Omental fat pad (tissue), 4 donors: ENCODE measurements at places on chromosomes 2 and 18.

GRCh38 chr2:97658691-97659157, 5.1 kb downstream of the ACTR1B start:
- DNase-seq: no peak

GRCh38 chr2:187495324-187495723, 47.3 kb upstream of the CALCRL start:
- DNase-seq: no peak

- no peak for DNase-seq
These were observed 87.2 kb downstream of the LONRF2 start for GRCh38 chr2:100235098-100235497.

GRCh38 chr2:68039317-68039716, 23.5 kb downstream of the C1D start:
- DNase-seq: no peak

- no peak for DNase-seq
These were observed 37.6 kb upstream of the B3GNT7 start for GRCh38 chr2:231357931-231358330.

DNA sequence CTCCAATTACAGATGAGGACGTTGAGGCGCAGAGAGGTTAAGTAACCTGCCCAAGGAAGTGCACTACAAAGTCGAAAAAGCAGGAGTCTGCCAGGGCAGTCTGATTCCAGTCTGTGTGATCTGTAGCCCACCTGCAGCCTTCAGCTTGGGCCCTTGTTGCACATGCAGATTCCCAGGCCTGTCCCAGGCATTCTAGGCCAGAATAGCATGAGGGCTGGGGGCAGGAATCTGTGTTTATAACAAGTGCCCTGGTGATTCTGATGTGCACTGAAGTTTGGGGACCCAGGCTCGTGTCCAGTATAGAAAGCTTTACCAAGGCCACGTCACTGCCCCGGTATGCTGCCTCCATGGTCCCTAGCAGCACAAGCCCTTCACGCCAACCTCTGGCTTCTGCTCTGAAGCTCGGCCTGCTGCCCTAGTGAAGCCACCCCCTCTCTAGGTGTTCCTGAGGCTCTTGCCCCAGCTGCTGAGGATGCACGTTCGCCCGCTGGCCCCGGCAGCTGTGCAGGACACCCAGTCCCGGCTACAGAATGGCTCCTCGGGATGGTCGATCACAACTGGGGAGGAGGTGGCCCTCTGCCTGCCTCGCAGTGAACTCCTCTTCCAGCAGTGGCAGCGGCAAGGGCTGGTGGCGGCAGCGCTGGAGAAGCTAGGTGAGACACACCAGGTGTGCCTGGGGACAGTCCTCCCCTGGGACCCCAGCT, 4.6 kb downstream of the CHRNG start:
- DNase-seq: no peak

GRCh38 chr2:51990684-51991083, 958.8 kb upstream of the NRXN1 start:
- DNase-seq: no peak

- DNase-seq: no peak
These were observed 99.5 kb upstream of the AGAP1 start for GRCh38 chr2:235394278-235394828.

DNA sequence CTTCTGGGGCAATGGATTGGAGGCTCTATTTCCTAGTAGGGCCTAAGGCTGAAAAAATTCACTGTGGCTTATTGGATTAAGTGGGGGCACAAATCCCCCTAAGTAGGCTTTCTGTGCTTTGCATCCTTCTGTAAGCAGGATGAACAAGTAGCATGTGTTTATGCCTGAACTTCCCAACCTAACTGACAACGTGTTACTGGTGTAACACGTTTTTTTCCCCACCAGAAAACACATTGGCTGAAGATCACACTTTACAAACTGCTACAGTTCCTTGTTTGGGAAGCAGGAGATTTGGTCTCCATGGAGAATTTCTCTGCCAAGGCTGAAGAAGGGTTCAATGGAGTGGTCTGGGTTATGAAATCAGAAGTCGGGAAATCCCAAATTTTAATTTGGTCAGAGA, 7.2 kb upstream of the ITGA6 start:
- DNase-seq: no peak

DNA sequence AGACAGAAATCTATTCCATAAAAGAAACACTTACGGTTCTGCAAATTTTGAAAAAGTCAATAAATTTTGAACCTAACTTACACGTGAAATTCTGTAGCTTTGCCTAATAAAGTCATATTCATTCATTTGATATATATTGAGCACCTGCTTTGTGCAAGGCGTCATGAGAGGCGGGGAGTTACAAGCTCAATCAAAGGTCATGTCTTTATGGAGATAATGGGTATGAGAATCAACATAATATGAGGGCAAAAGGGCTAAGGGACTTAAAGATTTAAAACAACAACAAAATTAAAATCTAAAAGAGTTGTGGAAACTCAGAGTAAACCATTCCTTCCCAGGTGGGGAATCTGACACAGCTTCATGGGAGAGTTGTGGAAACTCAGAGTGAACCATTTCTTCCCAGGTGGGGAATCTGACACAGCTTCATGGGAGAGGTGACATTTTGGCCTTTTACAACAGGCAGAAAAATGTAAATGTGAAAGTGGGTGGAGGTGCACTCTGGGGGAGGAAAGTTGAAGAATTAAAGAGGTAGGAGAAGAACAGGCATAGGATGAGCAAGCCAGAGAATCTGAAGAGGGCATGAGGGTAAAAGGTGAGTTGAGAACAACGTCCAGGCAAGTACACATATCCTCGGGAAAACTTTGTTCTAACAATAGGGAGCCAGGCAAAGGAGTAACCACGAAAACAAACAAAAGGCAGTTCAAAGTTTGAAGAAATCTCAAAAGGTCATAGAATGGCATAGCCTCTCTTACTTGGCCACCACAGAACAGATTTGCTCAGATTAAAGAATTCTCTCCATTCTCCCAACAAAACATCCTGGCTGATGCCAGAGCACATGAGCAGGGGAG, 49.5 kb upstream of the CD226 start:
- no peak for DNase-seq

GRCh38 chr2:46981662-46982350, 66.2 kb upstream of the MCFD2 start:
- no peak for DNase-seq

DNA sequence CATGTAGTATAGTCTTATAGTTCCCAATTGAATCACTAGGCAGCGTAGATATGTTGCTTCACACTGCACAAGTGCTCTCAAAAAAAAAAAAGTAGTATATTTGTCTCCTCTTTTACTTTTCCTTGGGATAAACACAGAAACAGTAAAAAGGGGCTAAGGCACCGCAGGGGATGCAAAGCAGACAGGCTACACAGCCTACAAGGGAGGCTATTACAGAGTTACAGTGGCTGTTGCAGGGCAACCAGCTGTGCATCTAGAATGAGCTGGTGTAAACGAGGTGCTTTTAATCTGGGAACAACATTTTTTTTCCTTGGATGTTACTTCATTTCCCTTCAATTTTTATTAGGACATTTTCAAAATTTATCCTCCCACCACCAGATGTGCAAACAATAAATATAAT, 1934.7 kb upstream of the CELF4 start:
- DNase-seq: no peak

- DNase-seq: no peak
These were observed 227.3 kb downstream of the XIRP2 start for GRCh38 chr2:167115541-167115940.

- no peak for DNase-seq
These were observed 3.4 kb downstream of the COLEC11 start for GRCh38 chr2:3598197-3598910.

GRCh38 chr2:176200971-176201370, 12.5 kb downstream of the HOXD1 start:
- no peak for DNase-seq

GRCh38 chr2:29954316-29954715, 32.9 kb upstream of the ALK start:
- DNase-seq: no peak

GRCh38 chr2:218369330-218369729, 12.7 kb downstream of the CATIP start:
- no peak for DNase-seq

GRCh38 chr2:78351208-78351607, 674.3 kb upstream of the REG3G start:
- DNase-seq: no peak

- DNase-seq: no peak
These were observed 983.2 kb upstream of the CDH2 start for GRCh38 chr18:29160170-29160569.

- DNase-seq: no peak
These were observed 15.4 kb downstream of the HS6ST1 start for GRCh38 chr2:128303095-128303791.

- DNase-seq: no peak
These were observed 38.0 kb downstream of the RPL31 start for GRCh38 chr2:101040072-101040471.

DNA sequence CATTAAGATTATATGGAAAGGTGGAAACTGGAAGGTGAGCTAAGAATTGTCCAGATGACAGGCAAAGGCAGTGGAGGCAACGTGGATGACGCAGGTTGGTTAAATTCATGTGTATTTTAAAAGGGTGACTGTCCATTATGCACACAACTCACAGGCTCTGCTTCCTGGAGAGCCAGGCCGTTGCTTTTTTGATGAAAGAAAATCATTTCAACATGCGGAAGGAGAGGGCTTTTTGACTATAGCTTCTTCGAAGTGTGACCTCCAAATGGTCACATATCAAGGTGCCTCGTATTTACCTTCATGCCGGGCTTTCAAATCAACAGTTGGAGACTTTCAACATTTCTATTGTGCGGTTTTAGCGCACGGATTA, 126.7 kb downstream of the MYCN start:
- DNase-seq: no peak

DNA sequence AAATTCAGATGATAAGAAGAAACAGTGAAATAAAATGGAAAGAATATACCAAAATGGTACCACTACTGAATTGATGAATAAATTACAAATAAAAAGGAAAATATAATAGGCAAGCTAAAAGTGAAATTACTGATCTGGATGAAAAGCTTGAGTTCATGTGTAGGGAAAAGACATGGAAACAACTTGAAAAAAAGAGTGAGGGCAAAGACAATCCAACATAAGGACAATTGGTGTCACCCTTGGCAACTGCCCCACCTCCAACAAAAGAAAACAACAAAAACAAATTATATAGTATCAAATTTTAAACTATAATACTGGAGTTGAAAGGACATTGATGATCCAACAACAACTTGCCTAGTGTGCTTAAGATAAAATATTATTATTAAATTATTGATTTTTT, 37.6 kb downstream of the PPP1R1C start:
- DNase-seq: no peak

- no peak for DNase-seq
These were observed 1921.9 kb upstream of the LRRTM1 start for GRCh38 chr2:82226441-82226840.

DNA sequence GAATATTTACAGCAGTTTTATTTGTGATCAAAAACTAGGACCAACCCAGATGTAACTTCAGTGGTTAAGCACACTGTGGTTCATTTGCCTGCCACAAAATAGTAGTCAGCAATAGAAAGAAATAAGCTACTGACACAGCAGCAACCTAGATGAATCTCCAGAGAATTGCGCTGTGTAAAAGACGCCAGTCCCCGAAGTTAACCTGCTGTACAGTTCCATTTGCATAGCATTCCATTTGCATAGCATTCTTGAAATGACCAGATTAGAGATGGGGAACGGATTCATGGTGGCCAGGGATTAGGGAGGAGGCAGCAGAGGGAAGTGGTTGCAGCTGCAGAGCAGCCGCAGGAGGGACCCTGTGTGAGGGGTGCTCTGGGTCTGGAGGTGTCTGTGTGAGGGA, 39.3 kb upstream of the NFATC1 start:
- no peak for DNase-seq

- no peak for DNase-seq
These were observed 112.1 kb upstream of the SIX2 start for GRCh38 chr2:45121236-45121927.

- DNase-seq: no peak
These were observed 397.2 kb upstream of the CDH19 start for GRCh38 chr18:67001052-67001451.

GRCh38 chr2:8378016-8378810, 303.6 kb upstream of the ID2 start:
- DNase-seq: no peak

DNA sequence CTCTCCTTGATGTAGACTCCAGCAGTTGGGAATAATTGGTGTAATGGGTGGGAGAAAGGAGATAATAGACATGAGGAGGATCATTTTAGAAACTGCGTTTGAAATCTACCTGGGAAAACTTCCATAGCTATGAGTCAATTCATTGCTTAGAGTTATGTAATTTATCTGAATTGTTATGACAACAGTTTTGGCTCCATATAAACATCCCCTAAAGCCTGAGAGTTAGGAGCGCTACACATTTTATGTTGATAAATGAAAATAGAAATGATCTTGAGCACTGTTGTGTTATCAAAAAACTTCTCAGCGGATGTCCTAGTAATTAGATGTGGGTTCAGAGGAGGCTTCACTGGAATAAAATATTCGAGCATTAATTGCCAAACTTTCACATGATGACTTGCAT, 573.4 kb downstream of the TSN start:
- DNase-seq: no peak

GRCh38 chr2:64987956-64988419, 1.2 kb upstream of the SLC1A4 start:
- DNase-seq: no peak

- no peak for DNase-seq
These were observed 36.8 kb downstream of the PDIA6 start for GRCh38 chr2:10775831-10776230.

- no peak for DNase-seq
These were observed 59.5 kb downstream of the PUM2 start for GRCh38 chr2:20291106-20291564.

GRCh38 chr18:11387880-11388279, 221.5 kb upstream of the SLC35G4 start:
- DNase-seq: peak; percentile 32

DNA sequence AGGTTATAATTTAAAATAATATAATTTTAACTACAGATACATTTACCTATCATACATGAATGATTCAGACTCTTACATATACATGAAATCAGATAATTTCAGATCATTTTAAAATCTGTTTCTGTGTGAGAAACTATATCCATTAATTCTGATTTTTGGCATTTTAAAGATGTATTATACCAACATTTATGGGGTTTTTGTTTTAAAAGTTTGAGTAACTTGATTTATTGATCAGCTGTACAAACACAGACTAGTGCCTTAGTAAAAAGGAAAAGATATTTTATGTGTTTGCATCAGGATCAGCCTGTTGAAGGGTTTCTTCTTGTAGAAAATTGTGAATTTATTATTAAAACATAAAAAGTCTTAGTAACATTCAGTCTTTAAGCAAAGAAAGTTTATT, 59.9 kb downstream of the KIAA1328 start:
- no peak for DNase-seq

GRCh38 chr2:28895189-28895893, 874 bp downstream of the WDR43 start:
- peak; percentile 46 for DNase-seq

- DNase-seq: no peak
These were observed 166.1 kb downstream of the CBLN2 start for GRCh38 chr18:72378016-72378415.

DNA sequence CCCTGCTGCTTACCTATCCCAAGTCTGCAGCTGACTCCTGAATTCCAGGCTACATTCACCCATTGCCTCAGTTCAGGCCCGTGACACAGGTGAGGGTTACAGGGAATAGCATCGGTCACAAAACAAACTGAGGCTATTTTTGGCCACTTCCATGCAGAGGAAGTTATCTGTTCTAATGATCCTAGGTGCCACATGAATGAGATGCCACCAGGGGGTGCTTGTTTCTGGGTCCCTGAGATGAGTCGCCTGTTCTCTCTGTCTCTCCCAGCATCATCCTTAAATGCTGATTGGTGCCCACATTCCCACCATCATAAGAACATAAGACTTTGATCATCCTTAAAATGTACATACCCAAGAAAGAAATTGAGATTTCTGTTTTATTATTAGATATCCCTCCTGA, 119.0 kb upstream of the CELF4 start:
- DNase-seq: no peak

GRCh38 chr2:240288087-240288521, 147.4 kb upstream of the GPC1 start:
- DNase-seq: no peak
